ENCODE measurements at places on chromosomes 4 and X. TPM values are rescaled to one million over a fixed set of nuclear protein-coding genes. Genes with fewer than 3 reads are reported as not detected.

DNAAF6 gene
- total RNA-seq: not detected

DNA sequence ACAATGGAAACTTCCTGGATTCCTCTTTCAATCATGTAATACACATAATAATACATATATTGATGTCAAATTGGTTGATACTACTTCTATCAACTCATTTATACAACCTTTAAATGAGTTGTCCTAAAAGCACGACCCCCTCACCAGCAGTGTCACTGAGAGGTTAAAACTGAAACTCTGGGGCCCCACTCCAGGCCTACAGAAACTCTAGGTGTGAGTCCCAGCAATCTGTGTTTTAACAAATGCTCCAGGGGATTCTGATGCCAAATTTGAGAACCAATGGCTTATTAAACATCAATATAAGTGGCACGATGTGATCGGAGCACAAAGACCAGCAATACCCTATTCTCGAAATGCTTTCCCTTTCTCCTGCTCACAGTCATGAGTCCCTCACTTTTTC, 47.9 kb downstream of the ATP8A1 start:
- no peak for DNase-seq

GRCh38 chrX:13094828-13095341, 50.5 kb upstream of the FAM9C start:
- no peak for DNase-seq

DNA sequence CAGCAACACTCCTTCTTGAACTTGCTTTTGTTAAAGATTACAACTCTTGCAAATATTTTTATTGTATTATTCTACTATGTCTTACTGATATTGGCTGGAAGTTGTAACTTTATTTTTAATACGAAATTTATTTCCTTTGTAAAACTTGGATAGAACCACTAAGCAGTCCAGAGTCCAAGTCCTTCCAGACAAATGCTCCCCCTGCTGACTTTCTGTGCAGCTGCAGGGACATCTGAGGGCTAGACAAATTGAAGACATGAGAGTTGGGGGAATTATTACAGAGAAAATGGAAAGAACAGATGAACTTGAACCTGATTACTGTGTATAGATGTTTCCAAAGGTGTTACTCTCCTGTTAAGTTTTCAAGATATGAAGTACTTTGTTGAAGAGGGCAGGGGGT, 238.8 kb downstream of the GRIA3 start:
- DNase-seq: no peak
